ENCODE measurements at places on chromosomes 1 and 21. TPM values are rescaled to one million over a fixed set of nuclear protein-coding genes. Genes with fewer than 3 reads are reported as not detected.

CFH gene
- polyA plus RNA-seq = 0.07 TPM

CR1L gene
- polyA plus RNA-seq = 0.07 TPM

PRRX1 gene
- polyA plus RNA-seq = not detected

TOE1 gene
- polyA plus RNA-seq = 28.6 TPM

CFAP141 gene
- polyA plus RNA-seq = not detected

NVL gene
- polyA plus RNA-seq = 52.3 TPM

MCOLN3 gene
- polyA plus RNA-seq = 0.04 TPM
